Fibroblast of skin of right biceps (primary cell): ENCODE measurements at places on chromosomes 5 and 9.

- DNase-seq: peak; percentile 33
Observed at GRCh38 chr9:137156567-137157375, 13.1 kb downstream of the LRRC26 start.

DNA sequence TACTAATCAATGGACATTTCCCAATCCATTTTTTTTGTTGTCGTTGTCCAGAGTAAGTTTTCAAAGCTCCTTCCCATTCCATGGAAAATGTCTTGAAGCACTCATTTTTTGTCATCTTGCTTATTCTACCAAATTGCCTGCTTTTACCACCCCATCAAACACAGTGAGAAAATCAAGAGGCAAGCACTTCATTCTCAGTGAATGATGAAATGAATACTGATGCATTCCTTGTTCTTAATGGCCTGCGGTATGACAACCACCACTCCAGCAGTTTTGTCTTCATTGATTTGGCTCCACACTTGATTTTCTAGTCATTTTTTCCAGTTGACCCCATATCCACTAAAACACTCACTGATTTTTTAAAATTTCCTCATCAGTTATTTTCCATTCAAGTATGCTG is 193.5 kb upstream of the ANKH start:
- no peak for DNase-seq

DNA sequence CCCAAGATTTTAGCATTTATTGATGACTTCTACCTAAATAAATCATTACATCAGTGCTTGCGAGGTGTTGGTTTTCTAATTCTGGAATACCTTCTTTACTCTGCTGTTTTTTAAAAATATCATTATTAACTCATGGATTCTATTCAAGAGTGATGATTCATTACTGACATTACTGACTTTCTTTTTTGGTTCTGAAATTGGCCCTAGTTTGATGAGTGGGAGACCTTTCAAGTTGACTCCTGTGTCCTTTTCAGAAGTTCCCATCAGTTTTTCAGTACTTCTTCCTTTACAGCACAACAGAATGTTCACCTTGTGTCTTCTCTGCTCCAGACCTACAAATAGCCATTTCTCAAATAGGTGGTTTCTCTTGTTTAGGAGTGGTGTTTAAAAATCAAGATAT is 114.1 kb downstream of the PCSK5 start:
- no peak for DNase-seq

GRCh38 chr9:135500071-135500524 is 384 bp upstream of the MRPS2 start:
- no peak for DNase-seq

DNA sequence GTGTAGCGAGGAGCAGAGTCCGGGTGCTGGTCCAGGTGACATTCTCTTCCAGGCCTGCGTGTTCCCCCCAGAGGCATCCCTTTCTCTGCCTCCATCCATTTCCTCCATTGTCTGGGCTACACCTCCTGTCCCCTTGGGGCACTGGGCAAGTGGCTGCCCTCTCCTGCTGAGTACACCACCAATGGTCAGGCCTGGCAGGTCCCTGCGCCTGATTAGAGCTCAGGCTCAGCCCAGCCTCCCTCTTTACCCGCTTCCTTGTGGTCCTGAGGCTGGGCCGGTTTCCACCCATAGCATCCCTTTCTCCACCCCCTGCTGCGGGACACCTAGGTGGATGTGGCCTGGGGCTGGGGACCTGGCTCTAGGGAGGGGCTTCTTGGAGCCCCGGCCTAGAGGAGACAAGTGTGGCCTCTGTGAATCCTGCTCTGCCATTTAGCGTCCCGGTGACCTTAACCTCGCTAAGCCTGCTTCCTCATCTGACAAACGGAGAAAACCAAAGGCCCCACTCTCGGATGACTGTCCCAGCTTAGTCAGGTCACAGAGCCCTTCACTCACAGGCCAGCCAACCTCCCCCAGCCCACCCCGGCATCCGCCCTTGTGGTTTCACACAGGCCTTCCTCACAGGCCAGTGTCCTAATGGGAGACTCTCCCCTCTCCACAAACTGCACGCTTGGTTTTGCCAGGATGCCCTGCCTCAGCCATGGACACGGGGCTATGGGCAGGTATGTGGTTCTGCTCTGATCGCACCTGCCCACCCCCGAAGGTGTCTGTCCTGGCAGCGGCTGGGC is 12.9 kb downstream of the DOLPP1 start:
- no peak for DNase-seq

DNA sequence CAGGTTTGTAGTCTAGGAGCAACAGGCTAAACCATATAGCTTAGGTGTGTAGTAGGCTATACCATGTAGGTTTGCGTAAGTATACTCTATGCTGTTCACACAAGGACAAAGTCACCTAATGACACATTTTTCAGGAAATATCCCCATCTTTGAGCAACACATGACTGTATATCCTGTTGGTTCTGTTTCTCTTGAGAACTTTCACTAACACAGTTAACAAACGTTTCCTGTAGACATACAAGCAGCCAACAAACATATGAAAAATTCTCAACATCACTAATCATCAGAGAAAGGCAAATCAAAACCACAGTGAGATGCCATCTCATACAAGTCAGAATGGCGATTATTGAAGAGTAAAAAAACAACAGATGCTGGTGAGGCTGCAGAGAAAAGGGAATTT is 68.2 kb downstream of the NR2F1-AS1 start:
- DNase-seq: peak; percentile 90

DNA sequence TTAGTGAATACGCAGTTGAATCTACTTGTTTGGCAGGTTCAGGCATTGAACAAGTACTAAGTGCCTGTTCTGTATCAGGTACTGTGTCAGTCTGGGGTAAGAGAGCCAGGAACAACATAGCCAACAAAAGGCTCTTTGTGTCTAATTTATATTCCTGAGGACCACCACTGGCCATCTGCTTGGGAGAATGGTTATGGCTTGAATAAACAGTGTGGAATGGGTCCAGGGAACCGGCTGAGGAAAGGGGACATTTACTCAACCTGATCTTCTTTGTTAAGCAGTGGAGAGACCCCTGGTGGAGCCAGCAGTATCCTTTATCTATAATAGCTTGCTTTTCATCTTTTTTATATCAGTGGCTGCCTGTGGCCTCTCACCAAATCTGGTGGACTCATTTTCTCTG is 38.6 kb downstream of the EXOSC2 start:
- no peak for DNase-seq

GRCh38 chr9:119092125-119092524 is 277.1 kb downstream of the BRINP1 start:
- DNase-seq: no peak

DNA sequence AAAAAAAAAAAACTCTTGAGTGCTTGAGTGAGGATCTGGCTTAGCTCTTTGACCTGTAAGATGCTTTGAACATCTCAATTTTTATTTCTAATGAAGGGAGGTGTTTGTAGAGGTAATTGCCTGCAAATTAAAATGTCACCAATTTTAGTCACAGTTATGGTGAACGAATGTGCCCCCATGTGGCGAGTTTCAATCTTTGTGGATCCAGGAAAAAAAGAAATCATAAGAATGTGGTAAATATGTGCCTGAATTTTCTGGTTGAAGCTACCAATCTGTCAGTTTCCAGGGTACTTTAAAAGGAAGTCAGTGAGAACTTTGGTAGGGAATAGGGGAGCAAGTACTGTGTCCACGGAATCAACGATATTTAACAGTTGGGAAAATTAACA is 1772.4 kb upstream of the CDH9 start:
- DNase-seq: no peak

GRCh38 chr9:23615569-23615968 is 210.5 kb downstream of the ELAVL2 start:
- no peak for DNase-seq

DNA sequence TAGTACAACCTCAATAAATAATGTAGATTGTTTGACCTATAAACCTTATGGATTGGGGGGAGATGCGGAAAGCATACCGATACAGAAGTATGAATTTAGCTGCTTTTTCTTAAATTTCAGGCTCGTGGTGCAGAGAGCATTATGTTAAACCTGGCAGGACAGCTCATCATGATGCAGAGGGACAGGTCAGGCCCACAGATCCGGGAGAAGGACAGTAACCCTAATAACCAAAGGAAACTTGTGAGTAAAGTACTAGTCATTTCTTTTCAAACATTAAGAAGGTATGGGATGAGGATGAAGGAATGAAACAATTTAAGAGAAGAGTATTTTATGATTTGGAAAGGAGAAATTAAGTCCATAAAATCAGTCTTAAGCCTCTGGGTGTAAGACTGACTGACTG is 70.5 kb downstream of the ERMP1 start:
- DNase-seq: no peak

- DNase-seq: no peak
Observed at GRCh38 chr5:6711409-6712141, 1.7 kb upstream of the TENT4A start.

- DNase-seq: no peak
Observed at GRCh38 chr5:80275347-80275746, 19.5 kb upstream of the SERINC5 start.

GRCh38 chr5:8993031-8993430 is 552.8 kb downstream of the SEMA5A start:
- DNase-seq: no peak

DNA sequence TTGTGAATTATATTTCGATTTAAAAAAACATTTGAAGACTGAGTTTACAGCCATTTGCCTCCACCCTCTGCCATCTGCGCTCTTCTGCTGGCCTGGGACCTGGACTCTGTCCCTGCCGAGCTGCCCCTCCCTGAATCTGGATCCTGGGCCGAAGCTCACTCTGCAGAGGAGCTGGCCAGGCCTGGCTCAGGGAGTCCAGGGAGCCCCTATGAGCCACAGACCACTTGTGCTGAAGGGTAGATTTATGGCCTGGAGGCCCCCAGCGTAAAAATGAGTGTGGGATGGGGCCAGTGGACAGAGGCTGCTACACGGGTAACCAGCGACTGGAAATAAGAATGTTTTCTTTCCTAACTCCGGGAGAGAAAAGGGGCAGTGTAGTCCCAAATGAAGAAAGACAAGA is 129.8 kb downstream of the FGF18 start:
- no peak for DNase-seq

- DNase-seq: no peak
Observed at GRCh38 chr5:124952566-124952965, 206.1 kb upstream of the ZNF608 start.

GRCh38 chr5:122076050-122076461 is 2.0 kb downstream of the LOX start:
- peak; percentile 56 for DNase-seq

DNA sequence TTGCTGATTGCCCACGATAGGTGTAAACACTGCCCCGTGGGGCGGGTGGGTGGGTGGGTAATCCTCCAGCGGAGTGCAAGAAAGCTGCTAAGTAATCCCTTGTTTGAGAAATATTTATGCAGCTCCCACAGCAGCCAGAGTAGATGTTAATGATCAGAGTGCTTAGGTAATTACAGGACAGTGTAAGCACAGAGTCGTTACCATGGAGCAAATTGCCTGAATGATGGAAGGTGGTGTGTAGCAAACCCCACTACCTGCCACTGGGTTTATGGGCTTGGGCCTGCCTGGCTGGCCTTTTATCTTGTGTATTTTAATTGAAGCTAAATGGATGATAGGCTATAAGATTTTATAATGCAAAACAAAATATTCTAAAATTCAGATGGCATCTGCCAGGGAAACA is 110.0 kb downstream of the COL5A1 start:
- no peak for DNase-seq

DNA sequence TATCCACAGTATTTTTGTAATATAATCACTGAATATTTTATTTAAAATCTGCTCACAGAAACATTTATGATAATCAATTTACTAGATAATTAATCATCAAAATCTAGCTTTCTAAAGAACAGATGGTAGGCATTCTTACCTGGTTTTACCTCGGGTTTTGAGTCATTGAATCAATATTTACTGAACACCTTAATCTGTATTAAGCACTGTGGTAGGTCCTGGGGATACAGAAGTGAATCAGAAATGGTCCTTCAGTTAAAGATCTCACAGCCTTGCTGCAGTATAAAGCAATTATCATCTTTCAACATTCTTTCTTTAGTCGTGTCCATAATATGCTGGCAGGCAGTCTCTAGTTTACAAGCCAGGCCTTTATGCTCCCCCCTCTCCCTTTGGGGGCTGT is 2.0 kb upstream of the MEIKIN start:
- DNase-seq: no peak

DNA sequence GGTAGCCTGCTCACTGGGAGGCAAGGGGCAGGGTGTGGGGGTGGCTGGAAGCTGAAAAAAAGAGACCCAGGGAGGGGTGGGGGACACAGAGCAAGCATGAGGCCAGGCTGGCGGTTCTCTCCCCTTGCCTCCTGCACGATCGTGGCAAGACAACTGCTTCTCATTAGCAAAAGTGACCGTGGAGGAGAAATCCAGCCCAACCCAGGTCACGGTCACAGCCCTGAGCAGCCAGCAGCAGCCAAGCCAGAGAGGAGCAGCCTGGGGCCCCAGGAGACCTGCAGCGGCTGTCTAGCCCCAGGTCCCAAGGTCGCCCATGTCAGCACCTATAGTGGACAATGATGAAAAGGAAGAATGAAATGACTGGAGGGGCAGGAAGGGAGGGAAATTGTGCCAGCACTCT is 89.1 kb downstream of the NRG2 start:
- no peak for DNase-seq

DNA sequence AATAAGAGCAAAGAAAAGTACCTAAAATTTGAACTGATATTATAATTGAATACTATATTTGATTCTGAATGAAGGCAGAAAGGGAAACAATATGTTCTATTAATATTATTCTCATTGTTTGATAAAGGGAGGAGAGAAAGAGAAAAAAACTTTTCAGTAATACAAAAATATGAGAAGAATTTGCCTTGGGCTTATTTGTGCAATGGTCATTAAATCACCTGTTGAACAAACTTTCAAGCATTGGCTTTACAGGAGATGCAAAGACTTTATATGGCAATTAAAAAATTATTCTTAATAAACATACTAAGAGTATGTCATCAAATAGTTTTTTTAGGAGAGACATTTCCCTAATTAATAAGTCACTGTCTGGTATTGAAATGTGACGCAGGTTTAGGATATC is 85.0 kb downstream of the CSNK1G3 start:
- no peak for DNase-seq

DNA sequence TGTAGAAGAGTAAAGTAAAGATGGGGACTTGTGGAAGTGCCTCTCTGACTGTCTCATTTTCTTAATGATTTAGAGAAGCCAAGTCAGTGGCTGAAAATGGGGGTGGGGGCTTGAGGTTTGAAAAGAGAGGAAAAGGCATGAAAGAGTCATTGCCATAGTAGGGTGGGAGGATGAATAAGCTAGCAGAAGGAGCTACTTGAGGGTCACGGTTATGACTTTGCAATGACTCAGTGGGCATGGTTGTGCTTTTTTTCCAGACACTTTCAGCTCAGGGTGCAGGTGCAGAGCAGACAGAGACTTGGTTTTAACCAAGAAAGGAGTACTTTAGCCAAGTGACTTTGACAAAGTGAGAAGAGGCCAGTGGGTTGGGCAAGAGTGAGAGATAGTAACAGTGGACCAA is 117.8 kb downstream of the PTTG1 start:
- DNase-seq: peak; percentile 49

- no peak for DNase-seq
Observed at GRCh38 chr9:76372336-76372735, 21.9 kb downstream of the RFK start.

- peak; percentile 79 for DNase-seq
Observed at GRCh38 chr5:142316051-142316450, 8.8 kb downstream of the SPRY4 start.
